ENCODE measurements at places on chromosomes 3 and 15. TPM values are rescaled to one million over a fixed set of nuclear protein-coding genes. Genes with fewer than 3 reads are reported as not detected.

DNA sequence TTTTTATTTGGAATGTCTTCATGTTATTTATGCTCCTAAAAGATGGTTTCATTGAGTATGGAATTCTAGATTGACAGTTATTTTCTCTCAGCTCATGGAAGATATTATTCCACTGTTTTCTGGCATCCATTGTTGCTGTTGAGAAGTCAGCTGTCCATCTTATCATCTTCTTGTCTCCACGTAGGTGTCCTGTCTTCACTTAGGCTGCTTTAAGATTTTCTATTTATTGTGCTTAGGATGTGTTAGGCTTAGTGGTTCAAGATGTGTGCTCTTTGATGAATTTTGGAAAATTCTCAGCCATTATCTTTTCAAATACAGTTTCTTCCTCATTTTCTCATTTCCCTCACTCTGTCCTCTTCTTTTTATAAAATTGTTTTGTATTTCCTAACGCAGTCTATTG lies 52.0 kb downstream of the SNRK start:
- no peak for DNase-seq
- peaks cover 3% of the 10 kb centered on the region for H3K4me1 ChIP-seq
- H3K36me3 ChIP-seq = peaks cover 83% of the 10 kb centered on the region
- no peak overlapping the region for H3K4me3 ChIP-seq
- H3K27me3 ChIP-seq = no peaks in the 10 kb centered on the region

GRCh38 chr3:99418709-99419108 lies 219.7 kb upstream of the COL8A1 start:
- H3K4me3 ChIP-seq = no peak overlapping the region
- no peak for DNase-seq
- H3K4me1 ChIP-seq = no peaks in the 10 kb centered on the region
- no peaks in the 10 kb centered on the region for H3K27me3 ChIP-seq
- no peaks in the 10 kb centered on the region for H3K36me3 ChIP-seq

GRCh38 chr3:50428007-50428633 lies 68.8 kb upstream of the TMEM115 start:
- no peak overlapping the region for H3K27ac ChIP-seq
- no peaks in the 10 kb centered on the region for H3K4me1 ChIP-seq
- H3K4me3 ChIP-seq = no peak overlapping the region
- H3K27me3 ChIP-seq = peaks cover 4% of the 10 kb centered on the region

- H3K4me3 ChIP-seq = no peak overlapping the region
- H3K36me3 ChIP-seq = no peaks in the 10 kb centered on the region
- peaks cover 11% of the 10 kb centered on the region for H3K27me3 ChIP-seq
Measured at GRCh38 chr3:150237490-150237889, 170.6 kb upstream of the TSC22D2 start.

- peaks cover 10% of the 10 kb centered on the region for H3K36me3 ChIP-seq
- no peak for DNase-seq
- no peaks in the 10 kb centered on the region for H3K27me3 ChIP-seq
- H3K4me3 ChIP-seq = peak overlapping the region; percentile 100
- peaks cover 41% of the 10 kb centered on the region for H3K4me1 ChIP-seq
- H3K27ac ChIP-seq = peak overlapping the region; percentile 100
Measured at GRCh38 chr3:33441225-33441976, 1.2 kb upstream of the UBP1 start.

DNA sequence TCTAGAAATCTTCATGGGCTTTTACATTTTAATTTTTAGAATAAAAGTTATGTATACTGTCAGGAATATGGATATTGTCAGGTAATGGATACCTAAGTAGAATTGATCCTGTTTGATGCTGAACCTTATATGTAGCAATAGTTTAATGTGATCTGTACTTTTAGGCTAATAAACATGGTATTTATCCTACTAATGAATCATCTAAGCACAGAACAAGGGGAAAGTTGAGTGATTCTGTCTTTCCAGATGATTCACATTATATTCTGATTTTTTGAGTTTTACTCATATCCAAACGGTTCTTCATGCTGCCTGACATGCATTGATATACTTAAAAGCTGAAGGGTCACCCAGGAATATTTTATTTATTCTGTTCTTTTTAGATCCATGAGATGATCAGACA lies 34.5 kb downstream of the FANCI start:
- H3K4me3 ChIP-seq = no peak overlapping the region
- no peak overlapping the region for H3K27ac ChIP-seq
- no peak for DNase-seq

- DNase-seq = no peak
- H3K27me3 ChIP-seq = no peaks in the 10 kb centered on the region
- H3K27ac ChIP-seq = no peak overlapping the region
- peaks cover 19% of the 10 kb centered on the region for H3K4me1 ChIP-seq
- H3K4me3 ChIP-seq = no peak overlapping the region
- peaks cover 22% of the 10 kb centered on the region for H3K36me3 ChIP-seq
Measured at GRCh38 chr15:58842713-58843396, 71.8 kb downstream of the MINDY2 start.

GRCh38 chr3:10619989-10620832 lies 114.8 kb upstream of the ATP2B2 start:
- H3K4me1 ChIP-seq = no peaks in the 10 kb centered on the region
- DNase-seq = no peak
- peaks cover 8% of the 10 kb centered on the region for H3K27me3 ChIP-seq
- H3K27ac ChIP-seq = no peak overlapping the region

DNA sequence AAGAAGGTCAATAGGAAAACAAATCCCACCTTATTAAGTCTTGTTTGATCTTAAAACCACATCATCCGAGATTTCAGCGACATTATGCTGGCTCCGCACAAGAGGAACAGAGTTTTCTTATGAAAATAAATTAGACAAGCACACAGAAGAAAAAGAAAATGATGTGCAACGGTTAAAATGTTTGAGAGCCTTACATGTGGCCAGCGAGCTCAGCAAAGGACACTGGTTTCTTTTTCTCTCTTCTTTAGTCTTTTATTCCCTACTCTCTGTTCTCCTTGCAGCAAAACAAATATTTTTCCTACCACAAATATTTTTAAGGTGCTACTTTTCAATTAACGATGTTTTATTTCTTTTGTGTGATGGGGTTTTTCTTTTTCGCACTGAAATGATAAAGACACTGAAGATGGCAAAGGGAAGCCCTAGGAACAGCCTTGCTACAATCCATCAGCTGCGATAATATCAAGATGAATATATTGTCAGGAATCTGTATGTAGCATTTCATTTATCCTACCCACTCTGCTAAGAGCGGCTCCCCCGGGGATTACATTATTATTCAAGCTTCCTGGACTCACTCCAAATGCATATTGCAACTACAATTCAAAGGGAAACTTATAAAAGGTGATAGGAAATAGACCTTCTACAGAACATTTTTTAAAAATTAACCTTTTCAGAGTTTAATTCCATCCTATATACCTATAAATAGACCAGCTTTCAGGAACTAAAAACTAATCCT lies 72.9 kb downstream of the ANXA2 start:
- H3K4me3 ChIP-seq = no peak overlapping the region
- no peak overlapping the region for H3K27ac ChIP-seq
- DNase-seq = no peak
- peaks cover 4% of the 10 kb centered on the region for H3K4me1 ChIP-seq

DNA sequence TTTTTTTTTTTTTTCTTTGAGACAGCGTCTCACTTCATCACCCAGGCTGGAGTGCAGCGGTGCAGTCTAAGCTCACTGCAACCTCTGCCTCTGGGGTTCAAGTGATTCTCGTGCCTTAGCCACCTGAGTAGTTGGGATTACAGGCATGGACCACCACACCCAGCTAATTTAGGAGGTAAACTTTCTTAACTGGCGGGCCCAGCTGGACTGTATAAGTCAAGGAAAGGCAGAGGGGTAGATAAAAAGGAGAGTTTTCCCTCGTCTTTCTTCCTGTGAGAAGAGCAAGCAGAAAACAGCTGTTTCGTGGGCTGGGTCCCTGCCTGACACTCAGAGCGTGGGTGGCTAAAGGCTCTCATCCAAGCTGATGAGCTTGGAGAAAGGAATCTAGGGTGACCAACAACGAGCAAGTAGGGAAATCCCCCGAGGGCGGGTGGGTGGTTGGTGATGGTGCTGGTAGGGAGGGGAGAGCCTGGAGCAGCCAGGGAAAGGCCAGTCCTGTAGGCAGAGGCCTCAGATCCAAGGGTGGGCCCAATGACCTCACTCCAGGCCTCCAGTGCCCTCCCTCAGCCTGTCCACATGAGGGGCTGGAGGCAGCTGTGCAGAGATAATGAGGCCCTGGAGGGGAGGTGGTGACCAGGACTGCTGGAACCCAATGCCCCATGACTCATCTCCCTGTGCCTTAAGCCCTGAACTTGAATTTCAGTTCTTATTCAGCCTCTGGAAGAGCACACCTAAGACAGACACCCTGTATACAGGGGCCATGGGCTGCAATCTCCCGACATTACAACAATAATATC lies 43.1 kb upstream of the LIMD1 start:
- no peak overlapping the region for H3K4me3 ChIP-seq
- peaks cover 9% of the 10 kb centered on the region for H3K36me3 ChIP-seq

- H3K4me1 ChIP-seq = peaks cover 40% of the 10 kb centered on the region
- H3K36me3 ChIP-seq = peaks cover 32% of the 10 kb centered on the region
- no peak overlapping the region for H3K4me3 ChIP-seq
- H3K27ac ChIP-seq = no peak overlapping the region
- DNase-seq = no peak
Measured at GRCh38 chr3:45686850-45687249, 2.3 kb upstream of the SACM1L start.

ZNF80 gene
- 0.66 TPM for total RNA-seq

FGF7 gene
- total RNA-seq = not detected

GUCA1C gene
- not detected for total RNA-seq

SERINC4 gene
- 0.20 TPM for total RNA-seq

SKOR1 gene
- total RNA-seq = 0.64 TPM

MEGF11 gene
- total RNA-seq = not detected

ACVR2B gene
- 1.4 TPM for total RNA-seq

All from activated B cell treated with CpG ODN at 0.5 μM for 24 hours (primary cell).